ENCODE measurements at places on chromosomes 7 and 10. TPM values are rescaled to one million over a fixed set of nuclear protein-coding genes. Genes with fewer than 3 reads are reported as not detected.

- no peak for DNase-seq
- H3K4me3 ChIP-seq, result no peak overlapping the region
- H3K27me3 ChIP-seq, result no peaks in the 10 kb centered on the region
Observed at GRCh38 chr10:128575761-128576160, 449.5 kb upstream of the MKI67 start.

- H3K27me3 ChIP-seq, result no peaks in the 10 kb centered on the region
- no peaks in the 10 kb centered on the region for H3K4me1 ChIP-seq
- no peak overlapping the region for H3K4me3 ChIP-seq
- no peak for DNase-seq
Observed at GRCh38 chr7:134042307-134042706, 84.8 kb upstream of the LRGUK start.

Gene FGL2
- total RNA-seq, result 14.0 TPM

Gene ASZ1
- not detected for total RNA-seq

Gene GSDME
- 10.8 TPM for total RNA-seq
